Posterior vena cava (tissue), 2 donors: ENCODE measurements at places on chromosomes 1 and 21. TPM values are rescaled to one million over a fixed set of nuclear protein-coding genes. Genes with fewer than 3 reads are reported as not detected.
A peak's percentile ranks its signal among the peaks of the same experiment; 100 is the strongest.

- DNase-seq = peak; percentile 87
These were observed 771 bp upstream of the RAD54L start for GRCh38 chr1:46246548-46247435.

- DNase-seq = peak; percentile 85
These were observed 1.0 kb downstream of the ZNF687 start for GRCh38 chr1:151282883-151283725.

Gene USP21
- total RNA-seq = 12.9 TPM

Gene CTTNBP2NL
- 36.3 TPM for total RNA-seq

Gene LCE2B
- total RNA-seq = not detected

DNA sequence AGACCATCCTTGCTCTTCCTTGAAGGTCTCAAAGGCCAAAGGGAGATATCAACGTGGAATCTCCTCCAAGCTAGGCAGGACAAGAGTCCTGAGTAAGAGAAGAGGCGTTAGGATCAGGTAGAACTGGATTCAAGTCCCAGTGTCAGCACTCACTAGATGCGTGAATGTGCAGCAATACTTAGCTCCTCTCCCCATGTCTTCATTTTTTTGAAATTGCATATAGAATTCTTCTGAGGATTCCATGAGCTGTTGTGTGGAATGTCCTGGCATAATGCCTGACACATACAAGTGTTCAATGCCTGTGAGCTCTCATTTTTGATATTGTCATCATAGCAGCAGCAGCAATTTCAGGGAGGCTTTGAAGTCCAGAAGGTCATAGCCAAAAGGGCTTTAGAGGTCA is 333.2 kb downstream of the KCNH1 start:
- DNase-seq = no peak
